Transverse colon (tissue), 4 donors: ENCODE measurements at places on chromosomes 1 and 21.

DNA sequence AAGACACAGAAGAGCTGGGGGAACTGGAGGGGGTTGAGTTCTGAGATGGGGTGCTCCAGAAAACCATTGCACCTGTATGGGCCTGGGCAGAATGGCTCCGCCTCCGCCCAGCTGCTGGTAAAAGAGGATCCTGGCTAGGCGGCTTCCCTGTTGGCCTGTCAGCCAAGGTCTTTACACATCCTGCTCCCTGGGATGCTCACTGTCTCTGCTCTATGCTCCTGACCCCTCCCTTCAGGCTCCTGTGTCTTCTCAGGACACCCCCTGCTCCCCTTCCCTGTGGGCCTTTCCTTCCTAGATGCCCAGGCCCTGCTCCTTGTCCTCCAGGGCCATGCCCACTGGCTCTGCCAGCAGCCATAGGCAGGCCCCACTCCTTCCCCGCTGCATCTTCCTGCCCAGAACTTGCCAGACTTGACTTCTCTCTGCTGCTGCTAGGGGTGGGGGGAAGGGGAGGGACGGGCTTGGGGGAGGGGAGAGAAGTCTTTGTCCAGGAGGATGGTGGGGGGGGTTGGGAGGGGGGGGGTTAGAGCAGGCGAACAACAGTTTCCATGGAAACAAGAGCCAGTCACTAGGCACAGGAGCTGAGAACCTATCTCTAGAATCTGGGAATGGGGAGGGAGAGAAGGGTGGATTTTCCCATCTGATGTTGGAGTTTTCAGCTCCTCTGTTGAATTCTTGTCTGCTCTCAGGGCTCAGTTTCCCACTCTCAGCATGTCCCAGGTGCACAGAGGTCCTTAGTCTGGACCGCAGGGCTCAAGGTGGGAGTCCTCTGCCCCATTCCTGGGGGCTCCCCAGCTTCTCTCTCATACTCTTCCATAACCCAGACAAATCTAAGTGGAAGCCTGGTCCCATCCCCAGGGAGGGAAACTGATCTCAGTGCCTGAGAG, 10.6 kb downstream of the CELSR2 start:
- H3K36me3 ChIP-seq = no peaks in the 10 kb centered on the region
- no peaks in the 10 kb centered on the region for H3K27me3 ChIP-seq
- peaks cover 3% of the 10 kb centered on the region for H3K4me1 ChIP-seq
- H3K27ac ChIP-seq = no peak overlapping the region
- no peak for DNase-seq

- no peak for DNase-seq
- no peak overlapping the region for H3K4me3 ChIP-seq
- no peaks in the 10 kb centered on the region for H3K36me3 ChIP-seq
Measured at GRCh38 chr1:159291424-159291823, 10.7 kb upstream of the FCER1A start.

DNA sequence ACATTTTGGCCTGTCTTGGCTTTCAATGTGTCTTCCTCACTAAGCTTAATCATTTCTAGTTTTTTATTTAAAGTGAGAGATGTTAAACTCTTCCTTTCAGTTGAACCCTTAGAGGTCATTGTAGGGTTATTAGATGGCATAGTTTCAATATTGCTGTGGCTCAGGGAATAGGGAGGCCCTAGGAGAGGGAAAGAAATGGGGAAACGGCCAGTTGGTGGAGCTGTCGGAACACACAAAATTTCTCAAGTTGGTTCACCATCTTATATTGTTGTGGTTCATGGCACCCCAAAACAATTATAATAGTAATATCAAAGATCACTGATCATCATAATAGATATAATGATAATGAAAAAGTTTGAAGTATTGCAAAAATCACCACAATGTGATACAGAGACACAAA, 31.4 kb upstream of the KAZN start:
- no peak overlapping the region for H3K4me3 ChIP-seq
- no peaks in the 10 kb centered on the region for H3K36me3 ChIP-seq
- no peak for DNase-seq
- no peaks in the 10 kb centered on the region for H3K27me3 ChIP-seq

GRCh38 chr1:29176576-29176975, 5.1 kb downstream of the SRSF4 start:
- DNase-seq = no peak
- no peaks in the 10 kb centered on the region for H3K36me3 ChIP-seq
- peaks cover 50% of the 10 kb centered on the region for H3K4me1 ChIP-seq
- H3K27ac ChIP-seq = peak overlapping the region; percentile 63
- H3K27me3 ChIP-seq = no peaks in the 10 kb centered on the region
- H3K4me3 ChIP-seq = no peak overlapping the region

GRCh38 chr1:116205941-116206679, 94.9 kb downstream of the MAB21L3 start:
- no peaks in the 10 kb centered on the region for H3K36me3 ChIP-seq
- no peak overlapping the region for H3K4me3 ChIP-seq
- no peak for DNase-seq

GRCh38 chr1:15314328-15315281, 67.6 kb downstream of the FHAD1 start:
- no peaks in the 10 kb centered on the region for H3K36me3 ChIP-seq
- no peaks in the 10 kb centered on the region for H3K4me1 ChIP-seq
- H3K27ac ChIP-seq = no peak overlapping the region
- H3K4me3 ChIP-seq = no peak overlapping the region

DNA sequence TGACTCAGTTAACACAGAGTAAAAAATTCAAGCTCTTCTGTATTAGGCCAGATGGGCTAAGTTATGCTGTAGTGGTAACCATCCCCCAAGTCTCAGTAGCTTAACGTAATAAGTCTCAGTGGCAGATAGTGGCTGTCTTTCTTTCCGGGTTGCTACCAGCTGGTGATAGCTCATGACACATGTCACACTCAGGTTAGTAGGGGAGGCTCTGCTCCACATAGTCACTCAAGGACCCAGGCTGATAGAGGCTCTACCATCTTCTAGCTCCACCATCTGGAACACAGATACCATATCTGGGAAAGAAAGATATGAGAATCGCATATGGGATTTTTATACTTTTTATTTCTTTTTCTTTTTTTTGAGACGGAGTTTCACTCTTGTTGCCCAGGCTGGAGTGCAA, 16.2 kb upstream of the MEF2D start:
- no peaks in the 10 kb centered on the region for H3K4me1 ChIP-seq
- no peaks in the 10 kb centered on the region for H3K36me3 ChIP-seq
- H3K27me3 ChIP-seq = no peaks in the 10 kb centered on the region
- no peak overlapping the region for H3K27ac ChIP-seq

- no peak for DNase-seq
- H3K4me1 ChIP-seq = peaks cover 23% of the 10 kb centered on the region
- peaks cover 5% of the 10 kb centered on the region for H3K27me3 ChIP-seq
- H3K36me3 ChIP-seq = peaks cover 6% of the 10 kb centered on the region
Measured at GRCh38 chr1:20507248-20507563, 745 bp downstream of the MUL1 start.

DNA sequence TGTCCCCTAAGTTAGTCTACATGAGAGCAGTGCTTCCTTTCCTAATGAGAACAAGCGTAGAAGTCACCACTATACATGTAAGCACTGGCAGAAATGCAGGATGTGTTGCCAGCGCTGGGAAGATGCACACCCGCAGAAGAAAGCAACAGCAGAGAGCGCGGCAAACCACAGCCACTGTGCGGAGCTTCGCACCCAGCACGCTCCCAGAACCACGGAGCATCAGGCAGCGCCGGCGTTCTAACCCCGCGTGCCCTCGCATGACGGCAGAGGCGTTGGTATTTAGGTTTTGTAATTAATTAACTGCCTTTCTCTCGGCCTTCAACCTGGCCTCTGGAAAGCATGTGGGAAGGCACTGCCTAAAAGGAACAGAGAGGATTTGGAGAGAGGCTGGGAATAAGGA, 69.1 kb downstream of the OLIG1 start:
- H3K4me3 ChIP-seq = no peak overlapping the region
- H3K27ac ChIP-seq = no peak overlapping the region
- no peaks in the 10 kb centered on the region for H3K36me3 ChIP-seq
- DNase-seq = no peak
- H3K4me1 ChIP-seq = no peaks in the 10 kb centered on the region

DNA sequence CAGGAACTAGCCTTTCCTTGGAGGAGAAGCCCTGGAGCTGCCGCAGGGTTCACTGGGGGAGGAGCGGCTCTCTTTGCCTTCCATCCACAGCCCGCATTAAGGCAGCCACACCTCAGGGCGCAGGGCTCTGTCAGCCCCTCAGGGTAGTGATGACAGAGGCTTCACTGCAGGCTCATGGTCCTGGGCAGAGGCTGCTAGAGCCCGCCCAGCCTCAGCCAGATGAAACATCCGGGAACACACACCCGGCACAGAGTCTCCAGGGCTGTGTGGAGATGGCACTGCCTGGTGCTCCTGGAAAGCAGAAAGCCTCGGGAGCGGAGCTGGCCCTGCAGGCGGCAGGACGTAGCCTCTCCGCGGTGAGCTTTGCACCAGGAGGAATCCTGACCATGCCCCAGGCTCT, 29.4 kb upstream of the PEX10 start:
- H3K36me3 ChIP-seq = no peaks in the 10 kb centered on the region
- no peaks in the 10 kb centered on the region for H3K4me1 ChIP-seq
- DNase-seq = no peak
- H3K27me3 ChIP-seq = peaks cover 53% of the 10 kb centered on the region

DNA sequence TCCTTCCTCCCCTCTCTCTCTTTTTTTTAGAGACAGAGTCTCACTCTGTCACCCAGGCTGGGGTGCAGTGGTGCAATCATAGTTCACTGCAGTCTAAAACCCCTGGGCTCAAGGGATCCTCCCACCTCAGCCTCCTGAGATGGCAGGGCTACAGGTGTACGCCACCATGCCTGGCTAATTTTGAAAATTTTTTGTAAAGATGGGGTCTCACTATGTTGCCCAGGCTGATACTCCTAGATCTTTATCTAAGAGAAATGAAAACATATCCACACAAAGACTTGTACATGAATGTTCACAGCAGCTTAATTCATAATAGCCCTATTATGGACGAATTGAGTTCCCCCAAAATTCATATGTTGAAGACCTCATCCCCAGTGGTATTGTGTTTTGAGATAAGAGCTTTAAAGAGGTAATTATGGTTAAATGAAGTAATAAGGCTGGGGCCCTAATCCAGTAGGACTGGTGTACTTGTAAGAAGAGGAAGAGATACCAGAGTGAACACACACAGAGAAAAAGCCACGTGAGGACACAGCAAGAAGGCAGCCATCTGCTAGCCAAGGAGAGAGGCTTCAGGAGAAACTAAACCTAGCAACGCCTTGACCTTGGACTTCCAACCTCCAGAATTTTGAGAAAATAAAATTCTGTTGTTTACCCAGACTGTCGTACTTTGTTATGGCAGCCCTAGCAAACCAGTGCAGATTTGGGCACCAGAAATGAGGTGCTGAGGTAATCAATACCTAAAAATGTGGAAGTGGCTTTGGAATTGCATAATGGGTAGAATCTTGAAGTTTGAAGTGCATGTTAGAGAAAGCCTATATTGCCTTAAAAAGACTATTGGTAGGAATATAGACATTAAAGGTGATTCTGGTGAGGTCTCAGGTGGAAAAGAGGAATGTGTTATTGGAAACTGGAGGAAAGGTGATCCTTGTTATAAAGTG, 13.2 kb downstream of the IFNLR1 start:
- H3K4me1 ChIP-seq = no peaks in the 10 kb centered on the region
- H3K36me3 ChIP-seq = no peaks in the 10 kb centered on the region
- H3K4me3 ChIP-seq = no peak overlapping the region
- no peak for DNase-seq
- no peak overlapping the region for H3K27ac ChIP-seq
- no peaks in the 10 kb centered on the region for H3K27me3 ChIP-seq

DNA sequence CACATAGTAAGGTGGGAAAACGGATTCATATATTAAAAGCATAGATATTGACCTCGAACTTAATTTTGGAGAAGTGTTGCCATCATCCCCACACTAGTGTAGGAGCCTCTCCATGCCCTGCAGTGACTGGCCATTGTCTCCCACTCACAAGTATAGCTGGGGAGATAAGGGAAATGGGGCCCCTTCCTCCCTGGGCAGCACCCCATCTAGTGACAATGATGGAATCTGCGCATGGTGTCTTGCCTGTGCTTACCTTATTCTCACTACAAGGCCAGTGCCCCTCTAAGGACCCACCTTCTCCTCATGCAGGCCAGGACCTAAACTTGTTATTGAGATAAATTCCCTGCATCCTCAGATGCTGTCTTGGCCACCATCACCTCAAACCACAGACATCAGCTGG, 374.9 kb downstream of the NTNG1 start:
- no peak overlapping the region for H3K27ac ChIP-seq
- no peak for DNase-seq
- H3K4me3 ChIP-seq = no peak overlapping the region
- H3K4me1 ChIP-seq = no peaks in the 10 kb centered on the region
- no peaks in the 10 kb centered on the region for H3K36me3 ChIP-seq
- H3K27me3 ChIP-seq = no peaks in the 10 kb centered on the region

DNA sequence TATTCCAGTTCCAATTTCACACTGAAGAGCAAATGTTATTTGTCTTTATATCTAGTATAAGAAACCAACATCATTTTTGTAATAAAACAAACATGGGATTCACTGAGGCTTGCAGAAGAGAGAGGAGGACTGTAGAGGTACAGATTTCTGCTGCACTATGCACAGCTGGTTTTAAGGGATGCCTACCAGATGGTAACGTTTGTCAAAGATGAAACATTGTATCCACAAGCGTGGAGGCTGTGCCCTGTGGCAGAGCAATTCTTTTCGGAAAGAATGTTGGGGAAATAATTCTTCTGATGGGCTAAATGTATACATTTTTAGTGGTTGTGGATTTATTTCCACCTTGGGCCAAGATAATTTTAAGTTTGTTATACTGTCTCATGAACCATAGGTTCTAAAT, 272.4 kb downstream of the DUSP10 start:
- H3K4me3 ChIP-seq = no peak overlapping the region
- no peaks in the 10 kb centered on the region for H3K36me3 ChIP-seq
- no peaks in the 10 kb centered on the region for H3K27me3 ChIP-seq
- no peak overlapping the region for H3K27ac ChIP-seq
